Activated naive CD4-positive, alpha-beta T cell treated with anti-CD3 and anti-CD28 coated beads, Interleukin-2, amount 10 ng/mL, durations not matched to agents 5 hours and 36 hours (primary cell): ENCODE measurements at places on chromosomes 1 and 21. TPM values are rescaled to one million over a fixed set of nuclear protein-coding genes. Genes with fewer than 3 reads are reported as not detected.

SLC9C2 gene
- total RNA-seq = not detected

CFHR3 gene
- not detected for total RNA-seq

RHBDL2 gene
- not detected for total RNA-seq

CLEC20A gene
- not detected for total RNA-seq

OR2T2 gene
- not detected for total RNA-seq

OR2AJ1 gene
- not detected for total RNA-seq

TRIM46 gene
- total RNA-seq = 19.1 TPM

SPATA21 gene
- total RNA-seq = not detected

CLDN19 gene
- total RNA-seq = not detected

HAO2 gene
- total RNA-seq = not detected

SCAMP3 gene
- total RNA-seq = 83.3 TPM

KCNA3 gene
- total RNA-seq = 84.1 TPM

C1orf50 gene
- 8.3 TPM for total RNA-seq

CTNNBIP1 gene
- total RNA-seq = 11.5 TPM

IGSF9 gene
- not detected for total RNA-seq

TMEM59 gene
- 205 TPM for total RNA-seq

E2F2 gene
- total RNA-seq = 54.5 TPM

LYPLAL1 gene
- 18.1 TPM for total RNA-seq

HJV gene
- total RNA-seq = not detected

CLDN17 gene
- not detected for total RNA-seq

PCAT6 gene
- 1.8 TPM for total RNA-seq

NBPF20 gene
- 1.3 TPM for total RNA-seq

SELP gene
- 0.19 TPM for total RNA-seq
